GM12891 (cell line): ENCODE measurements at places on chromosomes 7 and 10.
A peak's percentile ranks its signal among the peaks of the same experiment; 100 is the strongest.

DNA sequence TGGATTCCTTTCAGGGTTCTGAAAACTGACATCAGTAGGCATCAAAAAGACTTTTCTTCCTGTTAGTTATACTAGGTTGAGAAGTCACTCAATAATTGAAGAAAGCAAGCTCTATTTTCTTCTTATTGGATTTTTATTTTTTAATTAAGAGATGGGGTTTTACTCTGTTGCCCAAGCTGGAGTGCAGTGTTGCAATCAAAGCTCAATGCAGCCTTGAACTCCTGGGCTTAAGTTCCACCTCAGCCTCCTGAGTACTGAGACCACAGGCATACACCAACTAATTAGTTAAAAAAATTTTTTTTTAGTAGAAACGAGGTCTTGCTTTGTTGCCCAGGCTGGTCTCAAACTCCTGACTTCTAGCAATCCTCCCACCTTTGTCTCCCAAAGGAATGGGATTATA, 28.0 kb downstream of the PIP4K2A start:
- no peak for DNase-seq

GRCh38 chr10:51832652-51833383, 133.4 kb upstream of the CSTF2T start:
- DNase-seq, result no peak

DNA sequence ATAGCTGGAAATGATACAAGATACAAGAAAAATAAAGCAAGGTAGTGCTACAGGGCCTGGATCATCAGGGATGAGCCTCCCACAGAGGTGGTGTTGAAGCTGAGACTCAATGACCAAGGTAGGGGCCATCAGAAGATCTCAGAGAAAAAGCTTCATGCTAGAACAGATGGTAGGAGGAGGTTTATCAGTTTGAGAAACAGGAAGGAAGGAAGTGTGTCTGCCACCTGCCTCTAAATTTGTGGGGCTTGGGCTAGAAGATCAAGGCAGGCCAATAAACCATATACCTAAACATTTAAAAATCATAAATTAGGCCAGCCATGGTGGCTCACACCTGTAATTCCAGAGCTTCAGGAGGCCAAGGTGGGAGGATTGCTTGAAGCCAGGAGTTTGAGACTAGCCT, 410.8 kb upstream of the PRKCQ start:
- no peak for DNase-seq

GRCh38 chr10:105398202-105398601, 757.1 kb downstream of the SORCS3 start:
- no peak for DNase-seq

GRCh38 chr10:72114706-72115450, 26.5 kb upstream of the SPOCK2 start:
- no peak for DNase-seq

GRCh38 chr7:120738816-120739215, 119.1 kb downstream of the TSPAN12 start:
- no peak for DNase-seq

GRCh38 chr10:27099448-27099847, 846 bp downstream of the ANKRD26 start:
- DNase-seq, result no peak

GRCh38 chr10:29546773-29547313, 87.9 kb downstream of the SVIL start:
- no peak for DNase-seq

DNA sequence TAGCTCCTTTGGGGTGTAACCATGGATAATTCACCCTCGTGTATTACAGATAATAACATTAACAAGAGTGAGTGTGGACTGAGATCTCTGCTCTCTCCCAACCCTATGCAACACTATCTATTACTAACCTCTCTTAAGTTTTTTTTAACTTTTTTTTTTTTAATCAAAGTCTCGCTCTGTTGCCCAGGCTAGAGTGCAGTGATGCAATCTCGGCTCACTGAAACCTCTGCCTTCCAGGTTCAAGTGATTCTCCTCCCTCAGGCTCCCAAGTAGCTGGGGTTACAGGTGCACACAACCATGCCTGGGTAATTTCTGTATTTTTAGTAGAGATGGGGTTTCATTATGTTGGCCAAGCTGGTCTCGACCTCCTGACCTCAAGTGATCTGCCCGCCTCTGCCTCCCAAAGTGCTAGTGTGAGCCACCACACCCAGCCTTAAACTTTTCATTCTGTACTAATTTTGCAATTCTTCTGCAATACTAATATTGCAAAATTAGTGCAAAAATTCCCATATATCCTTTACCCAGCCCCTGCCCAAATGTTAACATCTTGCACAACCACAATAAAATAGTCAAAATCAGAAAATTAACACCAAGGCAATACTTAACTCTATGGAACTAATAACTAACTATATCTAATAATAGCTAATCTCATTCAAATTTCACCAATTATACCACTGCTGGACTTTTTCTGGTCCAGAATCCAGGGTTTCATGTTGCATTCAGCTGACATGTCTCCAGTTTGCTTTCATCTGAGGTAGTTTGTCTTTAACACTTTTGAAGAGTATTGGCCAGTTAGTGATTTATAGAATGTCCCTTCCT, 66.5 kb upstream of the TCF7L2 start:
- no peak for DNase-seq

- DNase-seq, result no peak
Observed at GRCh38 chr10:9069136-9069535, 1014.6 kb downstream of the GATA3 start.

DNA sequence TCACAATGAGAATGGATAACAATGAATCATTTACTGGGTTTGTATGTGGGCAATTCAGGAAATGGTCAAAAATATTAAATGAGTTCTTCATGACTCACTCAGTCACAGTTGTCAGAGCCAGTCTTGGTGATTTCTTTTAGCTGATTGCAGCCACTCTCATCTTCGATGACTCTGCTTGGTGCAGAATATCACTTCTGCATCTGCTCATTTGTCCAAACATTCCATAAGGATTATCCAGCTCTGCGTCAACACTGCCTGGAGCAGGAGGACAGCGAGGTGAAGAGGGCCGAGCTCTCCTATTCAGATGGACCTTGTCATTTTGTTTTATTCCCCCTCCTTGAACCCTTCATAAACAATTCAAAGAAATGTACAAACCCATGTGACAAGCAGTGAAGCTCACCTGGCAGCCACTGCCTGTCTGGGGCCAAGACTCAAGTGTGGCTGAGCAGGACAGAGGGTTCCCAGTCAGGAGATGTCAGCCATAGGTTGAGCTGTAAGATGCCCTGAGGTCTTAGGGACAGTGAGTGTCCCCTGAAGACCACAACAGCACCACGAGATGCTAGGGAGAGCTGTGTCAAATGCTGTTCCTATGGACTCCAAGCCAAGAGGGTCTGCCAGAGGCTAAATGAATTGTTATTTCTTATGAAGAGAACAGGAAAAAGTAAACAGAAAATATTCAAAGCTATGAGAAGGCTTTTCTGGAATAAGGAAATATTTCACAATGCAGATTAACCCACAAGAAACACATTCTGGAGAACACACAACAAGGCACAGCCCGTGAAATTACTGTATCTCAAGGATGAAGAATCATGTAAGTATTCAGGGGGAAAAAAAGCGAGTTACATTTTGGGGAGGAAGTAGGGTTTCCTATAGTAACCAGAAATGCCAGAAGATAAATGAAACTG, 33.1 kb upstream of the EGFR start:
- no peak for DNase-seq

GRCh38 chr10:3757638-3758490, 27.1 kb downstream of the KLF6 start:
- no peak for DNase-seq

- no peak for DNase-seq
Observed at GRCh38 chr10:33794460-33794859, 460.0 kb upstream of the NRP1 start.

DNA sequence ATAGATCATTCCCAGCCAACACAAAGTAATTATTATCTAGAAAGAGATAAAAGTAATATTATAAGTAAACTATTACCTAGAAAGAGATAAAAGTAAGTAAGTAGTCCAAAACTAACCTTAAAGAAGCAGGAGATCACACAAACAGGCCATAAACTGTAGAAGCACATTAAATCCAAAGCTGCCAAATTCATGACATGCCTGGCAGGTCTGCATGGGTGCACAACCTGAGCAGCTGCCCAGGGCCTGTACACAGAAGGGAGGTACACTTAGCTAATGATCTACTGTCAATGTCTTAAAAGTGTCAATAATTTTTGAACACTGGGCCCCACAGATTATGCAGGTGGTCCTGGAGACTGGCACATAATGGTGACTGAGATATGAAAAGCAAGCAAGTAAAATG, 196.5 kb downstream of the GRM8 start:
- no peak for DNase-seq

DNA sequence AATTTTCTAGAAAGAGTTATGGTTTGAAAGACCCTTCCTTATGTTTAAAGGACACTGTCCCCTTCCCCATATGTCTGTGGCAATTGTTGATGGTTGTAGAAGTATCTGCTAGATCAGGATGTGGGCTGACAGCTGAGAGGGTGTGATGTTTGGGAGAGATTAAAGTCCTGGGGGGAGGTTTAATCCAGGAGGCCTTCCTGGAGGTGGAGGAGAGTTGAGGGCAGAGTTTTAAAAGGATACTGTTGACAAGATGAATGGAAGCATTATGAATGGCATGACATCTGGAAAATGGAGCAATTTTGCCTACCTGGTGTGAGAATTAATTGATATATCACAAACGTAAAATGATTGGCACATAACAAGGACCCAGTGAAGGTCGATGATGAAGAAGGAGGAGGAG, 32.9 kb upstream of the SMC3 start:
- no peak for DNase-seq

GRCh38 chr10:132939957-132940790, 2.2 kb downstream of the CFAP46 start:
- peak; percentile 72 for DNase-seq

DNA sequence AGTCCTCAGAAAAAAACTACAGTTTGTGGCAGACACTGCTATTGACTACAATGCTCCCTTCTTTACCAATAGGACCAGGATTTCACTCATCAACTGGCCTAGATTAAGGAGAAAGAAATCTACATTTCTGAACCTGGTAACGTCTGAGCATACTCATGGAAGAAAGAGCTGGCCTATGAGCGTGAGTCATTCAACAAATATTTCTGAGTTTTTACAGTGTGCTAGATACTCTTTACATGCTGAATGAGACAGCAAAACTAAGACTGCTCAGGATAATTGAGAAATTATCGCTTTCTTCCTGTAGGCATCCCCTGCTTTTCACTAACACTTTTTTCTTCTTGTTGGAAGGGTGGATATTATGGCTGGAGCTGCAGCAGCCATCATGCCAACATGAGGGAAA, 609.7 kb downstream of the TNS3 start:
- DNase-seq, result no peak

DNA sequence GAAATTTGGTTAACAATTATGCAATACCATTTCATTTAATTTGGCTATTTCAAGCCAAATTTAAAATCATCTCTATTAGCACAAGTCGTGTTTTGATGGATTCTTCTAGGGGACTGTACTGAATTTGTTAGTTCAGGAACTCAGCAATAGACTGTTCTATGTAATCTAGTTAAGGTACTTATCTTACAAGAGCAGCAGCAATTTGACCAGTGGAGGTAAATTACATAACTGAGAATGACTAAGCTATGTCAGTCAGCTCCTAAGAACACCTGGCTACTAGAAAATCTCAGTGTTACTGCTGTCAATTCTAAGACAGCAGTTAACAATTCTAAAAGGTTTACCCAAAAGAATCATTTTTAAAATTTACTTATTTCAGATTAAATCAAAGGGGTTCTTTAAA, 513.9 kb upstream of the ZWINT start:
- no peak for DNase-seq

DNA sequence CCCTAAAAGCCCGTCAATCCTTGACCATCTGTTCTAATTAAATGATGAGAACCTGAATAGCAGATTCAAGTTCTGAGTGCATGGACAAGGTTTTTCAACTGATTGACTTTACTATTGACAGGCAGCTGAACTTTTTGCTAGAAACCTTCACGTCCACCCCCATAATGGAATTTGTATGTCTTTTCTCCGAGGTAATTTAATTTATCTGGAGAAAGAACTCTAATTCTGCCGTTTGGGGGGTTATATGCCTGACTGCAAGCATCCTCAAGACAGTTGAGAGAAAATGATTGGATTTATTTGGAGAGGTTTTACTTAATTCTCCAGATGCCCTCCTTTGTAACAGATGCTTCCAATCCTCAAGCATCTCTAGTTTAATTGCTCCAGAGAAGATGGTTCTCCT, 1053.4 kb upstream of the AUTS2 start:
- DNase-seq, result no peak

DNA sequence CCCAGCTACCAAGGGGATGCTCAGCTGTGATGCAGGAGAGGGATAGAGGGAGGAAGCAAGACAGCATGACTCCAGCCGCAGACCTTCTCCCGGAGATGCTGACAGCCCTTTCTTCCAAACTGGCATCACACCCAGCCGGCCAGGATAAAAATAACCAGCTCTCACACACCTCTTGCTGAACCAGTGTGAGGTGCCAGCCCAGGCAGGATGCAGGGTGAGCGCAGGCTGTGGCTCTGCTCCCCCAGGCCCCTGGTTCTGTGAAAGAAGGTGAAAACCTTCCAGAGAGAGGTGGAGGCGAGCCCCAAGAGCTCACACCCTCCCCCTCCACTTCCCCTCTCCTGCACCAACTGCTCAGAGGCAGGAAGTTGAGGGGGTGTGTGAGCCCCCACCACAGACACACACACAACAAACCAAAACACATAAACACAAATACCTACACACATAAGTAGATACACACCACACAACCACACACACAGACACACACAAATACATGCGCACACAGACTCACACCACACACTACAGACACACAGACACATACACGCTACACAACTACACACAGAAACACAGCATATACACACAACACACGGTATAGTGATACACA, 4.0 kb downstream of the GPR15LG start:
- DNase-seq, result no peak

DNA sequence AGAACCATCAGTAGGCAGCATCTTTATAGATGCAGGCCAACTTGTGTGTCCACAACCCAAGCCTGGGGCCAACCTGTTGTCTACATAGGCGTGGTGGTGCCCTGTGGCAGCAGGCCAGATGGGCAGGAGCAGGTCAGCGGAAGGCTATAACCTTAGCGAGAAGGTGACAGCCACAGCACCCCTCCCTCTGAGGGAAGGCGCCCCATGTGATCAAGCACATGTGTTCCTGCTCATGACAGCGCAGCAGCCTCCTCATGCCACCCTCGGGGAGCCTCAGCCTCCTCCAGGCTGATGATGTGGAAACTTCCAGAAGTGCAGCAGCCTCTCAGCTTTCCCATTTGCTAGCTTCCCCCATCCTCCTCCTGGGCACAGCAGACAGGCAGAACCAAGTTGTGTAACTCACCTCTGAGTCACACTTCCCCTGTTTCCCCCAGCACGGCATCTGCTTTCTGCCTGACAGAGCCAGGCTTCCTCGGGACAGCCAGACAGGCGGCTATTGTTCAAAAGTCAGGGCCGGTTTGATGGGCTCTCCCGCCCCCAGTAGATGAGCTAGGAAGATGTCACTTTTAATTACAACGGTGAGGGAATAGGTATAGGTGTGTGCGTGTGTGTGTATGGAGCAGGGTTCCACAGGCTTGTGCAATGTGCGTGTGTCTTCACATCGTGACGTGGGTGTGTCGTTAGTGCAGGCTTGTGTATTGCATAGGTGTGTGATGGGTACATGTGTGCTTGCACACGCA, 312.0 kb upstream of the ZMIZ1 start:
- no peak for DNase-seq
